ENCODE measurements at places on chromosomes 5 and 9.

DNA sequence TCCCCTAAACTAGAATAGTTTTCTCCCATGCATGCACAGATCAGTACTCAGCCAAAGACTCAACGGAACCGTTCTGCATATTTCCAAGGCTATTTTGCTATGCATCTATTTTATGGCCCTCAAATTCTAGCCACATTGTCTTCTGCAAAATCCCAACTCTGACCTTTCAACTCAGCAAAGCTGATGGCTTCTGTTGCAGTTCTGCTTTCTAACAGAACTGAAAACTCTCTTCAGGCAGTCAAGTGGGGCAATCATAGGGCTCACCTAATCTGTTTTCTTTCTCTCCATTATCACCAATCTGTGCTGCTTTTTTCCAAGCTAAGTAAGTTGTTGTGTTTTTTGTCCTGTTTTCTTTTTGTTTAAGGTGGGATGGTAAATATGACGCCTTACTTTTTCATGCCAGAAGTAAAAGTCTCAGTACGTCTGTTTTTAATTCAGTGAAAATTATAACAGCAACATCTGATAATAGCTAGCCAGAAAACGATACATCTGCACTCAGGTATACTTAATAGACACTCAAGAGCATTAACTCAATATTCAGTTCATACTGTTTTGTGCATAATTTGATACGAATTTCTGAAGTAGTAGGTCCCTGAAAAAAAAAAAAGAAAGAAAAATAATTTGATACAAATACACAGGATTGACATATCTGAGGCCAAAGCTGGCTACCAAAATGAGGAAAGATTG lies 454.3 kb downstream of the TLE1 start:
- no peak for DNase-seq

- DNase-seq, result no peak
Observed at GRCh38 chr9:286071-286740, 71.5 kb downstream of the DOCK8 start.

DNA sequence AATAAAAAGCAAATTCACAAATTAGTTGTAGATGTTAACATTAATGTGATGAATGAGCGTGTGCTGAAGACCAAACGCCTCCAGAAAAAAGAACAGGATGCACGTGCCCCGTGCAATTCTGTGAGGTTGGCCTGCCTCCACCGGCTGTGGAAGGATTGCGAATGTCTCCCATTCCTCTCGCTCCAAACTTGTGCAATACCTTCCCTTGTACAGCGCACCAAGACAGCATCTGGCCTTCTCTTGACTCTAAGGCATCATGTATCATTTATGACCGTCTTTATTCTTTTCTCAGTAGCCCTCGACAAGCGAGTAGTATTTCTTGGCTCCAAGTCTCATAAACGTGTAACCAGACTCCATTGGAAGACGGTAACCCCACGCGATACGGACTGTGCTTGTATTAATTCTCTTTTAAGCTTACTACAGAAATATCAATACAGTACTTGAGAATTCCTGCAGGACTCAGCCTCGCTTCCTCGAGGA lies 1.5 kb upstream of the TESK1 start:
- DNase-seq, result peak; percentile 20

DNA sequence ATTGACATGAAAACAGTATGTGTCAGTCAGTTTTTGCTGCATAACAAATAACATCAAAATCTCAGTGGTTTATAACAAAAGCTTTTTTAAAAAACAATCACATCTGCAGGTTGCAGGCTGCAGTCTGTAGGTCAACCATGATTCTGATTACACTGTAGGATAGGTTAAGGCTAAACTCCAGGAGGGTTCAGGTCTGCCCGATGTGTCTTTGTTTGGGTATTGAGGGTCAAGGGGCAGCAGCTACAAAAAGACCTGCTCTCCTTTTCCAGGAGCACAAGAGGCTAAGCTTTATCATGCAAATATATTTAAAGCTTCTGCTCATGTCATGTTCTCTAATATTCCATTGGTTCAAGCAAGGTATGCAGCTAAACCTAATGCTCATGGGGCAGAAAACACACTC lies 18.2 kb downstream of the GRIA1 start:
- DNase-seq, result no peak

DNA sequence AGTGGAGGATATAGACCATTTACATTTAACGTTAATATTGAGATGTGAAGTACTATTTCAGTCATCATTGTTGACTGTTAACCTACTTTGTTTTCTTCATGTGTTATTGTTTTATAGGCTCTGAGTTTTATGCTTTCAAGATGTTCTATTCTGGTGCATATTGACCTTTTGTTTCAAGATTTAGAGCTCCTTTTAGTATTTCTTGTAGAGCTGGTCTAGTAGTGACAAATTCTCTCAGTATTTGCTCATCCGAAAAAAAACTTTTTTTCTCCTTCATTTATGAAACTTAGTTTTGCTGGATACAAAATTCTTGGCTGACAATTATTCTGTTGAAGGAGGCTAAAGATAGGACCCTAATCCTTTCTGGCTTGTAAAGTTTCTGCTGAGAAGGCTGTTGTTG lies 91.3 kb downstream of the INVS start:
- DNase-seq, result no peak

GRCh38 chr9:81370096-81370495 lies 319.3 kb downstream of the TLE1 start:
- DNase-seq, result no peak

GRCh38 chr5:23064710-23065109 lies 211.6 kb upstream of the CDH12 start:
- no peak for DNase-seq

- no peak for DNase-seq
Observed at GRCh38 chr5:57509501-57510260, 27.1 kb upstream of the ACTBL2 start.

GRCh38 chr5:172887692-172888091 lies 53.6 kb downstream of the ERGIC1 start:
- DNase-seq, result no peak

GRCh38 chr9:125630436-125630835 lies 76.6 kb downstream of the MAPKAP1 start:
- no peak for DNase-seq

DNA sequence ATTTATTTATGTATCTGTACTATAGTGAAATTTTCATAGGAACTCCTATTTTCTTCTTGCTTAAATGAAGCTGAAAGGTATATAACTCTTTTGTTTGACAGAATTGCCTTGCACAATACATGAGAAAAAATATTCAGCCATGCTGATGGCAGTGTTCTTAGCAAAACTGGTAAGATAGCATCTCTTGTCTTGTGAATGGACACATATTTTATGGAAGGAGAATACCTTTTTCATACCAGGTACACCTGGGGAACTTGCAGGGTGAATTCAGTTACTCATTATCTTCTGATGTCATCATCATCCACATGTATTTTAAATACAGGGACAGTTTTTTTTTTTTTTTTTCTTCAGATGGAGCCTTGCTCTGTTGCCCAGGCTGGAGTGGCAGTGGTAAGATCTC lies 49.4 kb downstream of the MAMDC2 start:
- DNase-seq, result no peak

GRCh38 chr9:84387821-84388220 lies 47.3 kb upstream of the SLC28A3 start:
- no peak for DNase-seq

DNA sequence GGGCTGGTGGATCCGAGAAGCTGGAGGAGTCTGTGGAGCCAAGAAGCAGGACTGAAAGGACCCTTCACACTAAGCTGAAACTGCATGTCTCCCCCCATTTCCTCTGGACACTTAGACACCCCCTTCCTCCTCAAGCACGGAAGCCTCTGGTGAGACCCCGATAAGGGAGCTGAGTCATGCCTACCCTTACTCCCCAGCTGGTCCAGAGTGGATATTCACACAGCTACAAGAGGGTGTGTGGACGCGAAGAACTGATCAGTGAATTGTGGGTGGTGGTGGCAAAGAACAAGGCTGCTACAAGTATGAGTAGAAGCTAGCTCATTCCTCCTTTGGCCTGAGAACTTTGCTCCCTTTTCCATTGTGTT lies 4.3 kb downstream of the TLN1 start:
- DNase-seq, result no peak

GRCh38 chr5:81852291-81853029 lies 101.6 kb upstream of the SSBP2 start:
- peak; percentile 16 for DNase-seq

DNA sequence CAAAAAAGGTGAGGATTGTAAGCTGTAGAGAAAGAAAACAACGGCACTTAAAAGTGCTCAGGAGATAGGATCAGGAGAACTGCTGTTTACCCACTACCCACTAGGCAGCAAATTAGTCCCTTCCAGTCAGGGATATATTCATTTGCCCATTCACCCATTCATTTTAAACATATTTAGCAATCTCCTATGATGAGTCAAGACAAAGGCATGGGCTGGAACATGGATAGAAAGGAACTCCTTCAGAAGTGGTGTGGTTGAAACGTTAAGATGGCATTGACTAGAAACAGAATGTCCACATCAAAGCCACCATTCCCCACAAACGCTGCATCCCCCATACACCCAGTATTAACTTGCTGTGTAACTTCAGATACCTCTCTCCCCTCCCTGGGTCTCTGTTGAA lies 225.7 kb downstream of the ASTN2 start:
- no peak for DNase-seq

- DNase-seq, result no peak
Observed at GRCh38 chr5:80266566-80266965, 10.7 kb upstream of the SERINC5 start.

DNA sequence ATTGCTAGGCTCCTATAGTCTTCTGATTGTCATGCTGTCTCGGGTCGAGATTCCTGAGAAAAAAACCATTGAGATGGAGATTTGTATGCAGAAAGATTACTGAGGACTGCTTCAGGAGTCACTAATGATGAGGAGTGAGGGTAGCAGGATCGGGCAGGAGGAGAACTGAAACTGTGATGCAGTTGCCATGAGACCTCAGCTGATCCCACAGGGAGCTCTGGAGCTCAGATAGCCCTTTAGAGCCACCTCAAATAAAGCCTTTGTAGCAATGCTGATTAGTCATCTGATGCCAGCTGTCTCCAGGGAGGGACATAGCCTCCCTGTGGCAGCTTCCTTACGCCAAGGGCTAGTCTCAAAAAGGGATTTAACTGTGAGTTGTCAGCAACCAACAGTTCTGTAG lies 256.9 kb downstream of the DMAC1 start:
- no peak for DNase-seq

GRCh38 chr5:73204733-73205132 lies 31.7 kb downstream of the TMEM174 start:
- DNase-seq, result no peak

DNA sequence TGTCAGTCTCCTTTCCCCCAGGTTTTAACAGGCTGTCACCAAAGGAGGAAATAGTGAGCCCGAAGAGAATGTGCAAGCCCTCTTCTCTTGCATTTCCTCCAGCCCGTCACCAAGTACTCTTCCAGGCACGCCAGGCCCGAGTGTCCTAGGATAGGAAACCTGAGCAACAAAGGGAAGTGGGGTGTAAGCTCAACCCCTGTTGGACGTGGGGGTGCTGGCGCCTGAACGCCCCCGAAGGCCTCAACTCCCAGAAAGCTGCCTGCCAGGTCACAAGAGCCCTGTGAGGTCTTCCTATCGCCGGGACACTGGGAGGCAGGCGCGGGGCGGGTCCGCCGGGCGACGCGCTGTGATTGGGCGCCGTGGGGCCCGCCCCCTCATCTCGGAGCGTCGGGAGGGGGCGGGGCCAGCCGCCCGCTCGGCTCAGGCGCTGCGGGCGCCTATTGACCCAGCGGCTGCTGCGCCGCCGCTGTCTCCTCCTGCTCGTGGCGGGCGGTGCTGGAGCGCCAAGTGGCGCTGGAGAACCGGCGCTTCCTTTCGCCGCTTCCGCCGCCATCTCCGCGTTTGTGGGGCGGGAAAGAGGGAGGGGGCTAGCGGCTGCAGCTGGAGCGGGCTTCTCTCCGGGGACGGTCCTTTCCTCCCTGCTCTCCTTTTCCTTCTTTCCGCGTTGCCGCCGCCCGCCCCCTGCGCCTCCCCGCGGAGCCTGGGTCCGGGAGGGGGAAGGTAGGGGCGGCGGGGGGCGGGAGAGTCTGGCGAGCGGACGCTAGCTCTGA lies 572 bp upstream of the MAN2A1 start:
- peak; percentile 78 for DNase-seq

DNA sequence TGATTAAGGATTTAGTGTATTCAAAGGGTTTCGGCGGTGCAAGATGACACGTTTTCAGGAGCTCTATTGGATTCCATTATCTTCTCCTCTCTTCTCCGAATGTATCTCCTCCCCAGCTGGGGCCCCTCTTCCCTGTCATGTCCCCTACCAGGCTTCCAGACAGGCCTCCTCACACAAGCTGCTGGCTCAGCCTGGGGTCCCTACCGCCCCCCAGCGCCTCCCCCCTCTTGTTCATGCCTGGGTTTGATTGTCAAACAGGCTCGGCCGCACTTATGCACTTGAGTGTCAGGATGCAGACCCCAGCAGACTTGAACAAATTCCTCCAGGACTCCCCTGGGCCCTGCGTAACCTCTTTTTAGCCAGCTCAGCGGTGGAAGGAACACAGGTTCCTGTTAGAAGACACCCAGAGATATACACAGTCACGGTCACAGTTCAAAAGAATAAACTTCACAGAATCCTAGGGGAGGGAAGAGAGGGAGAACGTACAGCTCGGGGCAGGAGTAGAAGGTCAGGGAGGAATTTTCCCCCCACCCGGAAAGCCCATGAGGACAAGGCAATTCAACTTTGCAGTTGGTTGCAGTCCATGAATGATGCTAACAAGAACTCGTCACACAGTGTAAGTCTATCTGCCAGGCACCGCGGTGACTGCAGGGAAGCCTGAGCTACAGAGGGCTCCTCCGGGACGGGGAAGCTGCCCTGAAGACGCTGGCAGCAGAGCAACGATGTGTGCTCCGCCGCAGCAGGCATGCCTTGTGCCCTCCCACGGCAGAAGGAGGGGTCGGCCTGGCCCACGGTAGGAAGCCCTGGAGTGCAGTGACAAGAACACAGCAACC lies 560.0 kb downstream of the BNC2 start:
- no peak for DNase-seq

DNA sequence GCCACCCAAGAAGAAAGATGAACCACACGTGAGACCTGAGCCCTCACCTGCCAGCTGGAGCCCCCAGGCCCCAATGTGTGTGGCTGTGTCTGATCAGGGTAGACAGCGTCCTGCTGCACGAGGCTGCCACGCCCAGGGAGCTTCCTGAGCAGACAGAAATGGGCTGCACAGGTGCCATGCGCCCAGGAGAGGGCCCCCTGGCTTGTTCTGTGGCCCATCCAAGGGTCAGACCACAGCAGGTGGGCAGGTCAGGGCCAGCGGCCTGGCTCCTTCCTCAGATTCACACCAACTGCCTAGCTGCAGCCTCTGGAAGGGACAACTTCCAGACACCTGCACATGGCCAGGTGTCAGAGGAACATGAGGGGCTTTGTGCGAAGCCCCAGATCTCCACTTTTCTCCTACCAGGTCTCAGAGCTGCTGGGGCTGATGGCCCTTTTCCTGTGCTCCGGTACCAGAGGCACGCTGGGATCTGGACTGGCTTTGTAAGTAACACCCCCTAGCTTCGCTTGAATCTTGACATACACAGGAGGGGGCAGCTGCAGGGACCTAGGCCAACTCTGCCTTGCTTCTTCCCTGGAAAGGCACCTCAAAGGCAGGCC lies 10.8 kb downstream of the SARDH start:
- no peak for DNase-seq

GRCh38 chr5:10860196-10860543 lies 99.1 kb upstream of the DAP start:
- DNase-seq, result no peak

Measured in T-helper 2 cell treated with Interferon-gamma antibody and Interleukin-4, amounts not matched to agents 5 μg/mL and 100 μg/mL, for 36 hours (primary cell).